Central memory CD4-positive, alpha-beta T cell (primary cell): ENCODE measurements at places on chromosomes 6 and 20.

GRCh38 chr6:12271594-12271993, 18.6 kb upstream of the EDN1 start:
- no peak for DNase-seq

DNA sequence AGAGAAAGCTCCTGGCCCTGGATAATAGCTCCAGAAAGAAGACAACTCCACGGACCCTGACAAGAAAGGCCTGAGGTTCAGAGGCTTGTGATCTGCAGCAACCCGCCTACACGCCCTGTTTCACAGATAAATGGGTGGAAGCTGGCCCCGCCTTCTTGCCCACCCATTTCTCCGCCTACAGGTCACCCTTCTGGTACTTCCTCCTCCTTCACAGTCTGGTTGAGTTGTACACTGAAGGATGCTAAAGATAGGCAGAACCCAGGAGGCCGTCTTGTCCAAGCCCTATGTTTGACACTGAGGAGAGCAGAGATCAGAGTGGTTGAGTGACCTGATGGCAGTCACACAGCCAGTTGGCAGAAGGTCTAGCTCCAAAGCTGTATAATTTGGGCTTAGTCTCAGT, 34.2 kb upstream of the MDGA1 start:
- DNase-seq = peak; percentile 14

- no peak for DNase-seq
These were observed 78.6 kb downstream of the AIG1 start for GRCh38 chr6:143139239-143139784.

- no peak for DNase-seq
These were observed 243.3 kb downstream of the ERMARD start for GRCh38 chr6:169994739-169995138.

DNA sequence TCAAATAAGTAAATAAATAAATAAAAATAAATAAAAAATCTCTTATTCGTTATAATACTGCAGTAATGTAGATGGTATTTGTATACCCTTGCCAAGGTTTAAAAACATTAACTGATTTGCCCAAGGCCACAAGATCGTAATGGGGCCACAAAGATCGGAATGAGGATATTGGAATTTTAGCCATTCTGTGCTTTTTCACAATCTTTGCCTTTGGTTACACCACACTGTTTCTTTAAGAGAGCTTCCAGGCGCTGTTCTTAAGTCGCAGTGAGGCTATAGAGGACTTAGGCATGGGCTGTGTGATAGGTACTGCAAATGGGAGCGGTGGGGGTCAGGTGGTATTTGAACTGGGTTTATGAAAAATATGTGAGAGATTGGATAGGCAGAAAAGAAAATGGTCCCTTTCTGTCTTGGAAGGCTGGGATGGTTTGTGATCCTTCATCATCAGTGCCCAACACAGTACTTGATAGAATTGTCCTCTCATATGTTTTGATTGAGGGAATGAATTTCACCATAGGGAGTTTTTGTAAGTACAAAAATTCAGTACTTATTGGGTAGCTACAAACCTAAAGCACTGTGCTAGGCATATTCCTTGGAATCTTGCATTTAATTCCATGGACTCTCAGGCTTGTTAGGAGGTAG, 1.4 kb downstream of the NUS1 start:
- DNase-seq = no peak

DNA sequence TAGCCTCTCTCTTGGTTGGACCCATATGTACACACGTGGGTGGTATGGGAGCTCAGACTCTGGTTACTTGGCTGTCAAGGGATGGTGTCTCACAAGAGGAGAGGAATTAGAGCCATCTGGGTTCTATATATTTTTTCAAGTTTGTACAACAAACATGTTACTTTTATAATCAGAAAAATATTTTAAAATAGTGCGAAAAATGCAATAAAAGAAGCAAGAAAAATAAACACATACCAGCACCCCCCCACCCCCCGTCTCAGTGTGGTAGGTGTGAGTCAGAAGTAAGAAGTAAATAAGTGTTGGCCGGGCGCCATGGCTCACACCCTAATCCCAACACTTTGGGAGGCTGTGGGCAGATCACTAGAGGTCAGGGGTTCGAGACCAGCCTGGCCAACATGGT, 2.1 kb upstream of the TIAM2 start:
- no peak for DNase-seq

DNA sequence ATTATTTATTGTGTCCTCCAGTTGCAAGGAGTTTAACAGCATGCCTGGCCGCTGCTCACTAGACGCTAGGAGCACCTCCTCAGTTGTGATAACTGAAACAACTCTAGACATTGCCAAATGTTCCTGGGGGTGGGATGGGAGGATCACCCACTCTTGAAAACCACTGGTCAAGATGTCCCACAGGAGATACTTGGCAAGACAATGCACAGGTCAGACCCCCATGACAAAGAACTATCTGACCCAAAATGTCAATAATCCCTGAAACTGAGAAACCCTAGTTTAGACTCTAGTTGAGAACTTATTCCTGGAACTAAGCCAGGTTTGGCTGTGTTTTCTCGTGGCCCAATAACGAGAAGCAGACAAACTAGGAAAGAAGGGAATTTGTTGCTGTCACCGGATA, 9.5 kb upstream of the FKBPL start:
- DNase-seq = no peak

GRCh38 chr20:11227602-11228001, 553.8 kb upstream of the JAG1 start:
- DNase-seq = no peak

DNA sequence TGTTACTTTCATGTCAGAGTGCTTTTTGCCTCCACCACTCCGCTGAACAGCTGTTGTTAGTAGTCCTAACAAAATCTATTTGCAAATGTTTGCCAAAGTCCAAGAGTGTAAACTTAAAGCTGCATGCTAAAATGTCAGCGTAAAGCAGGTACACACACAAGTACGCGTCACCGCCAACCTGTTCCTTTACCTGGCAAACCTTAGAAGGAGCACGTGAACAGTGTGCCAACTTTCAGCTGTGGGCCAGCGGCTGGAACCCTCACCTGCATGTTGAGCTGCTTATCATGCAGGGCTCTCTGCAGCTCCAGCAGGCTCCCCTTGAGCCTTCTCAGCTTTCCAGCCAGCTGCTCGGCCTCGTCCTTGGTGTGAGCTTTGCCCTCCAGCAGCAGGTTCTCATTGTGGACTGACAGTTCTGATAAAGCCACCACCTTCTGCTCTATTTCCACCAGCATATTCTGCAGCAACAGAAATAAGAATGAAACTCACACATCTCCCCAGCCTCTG, 359.3 kb downstream of the SYNE1 start:
- no peak for DNase-seq

- DNase-seq = no peak
These were observed at the start of gene HIVEP1 for GRCh38 chr6:12012038-12012557. Gene HIVEP1, plus strand, starts transcription at chr6:12012312. Its CDS starts 3,317 bp downstream, at chr6:12015629.

DNA sequence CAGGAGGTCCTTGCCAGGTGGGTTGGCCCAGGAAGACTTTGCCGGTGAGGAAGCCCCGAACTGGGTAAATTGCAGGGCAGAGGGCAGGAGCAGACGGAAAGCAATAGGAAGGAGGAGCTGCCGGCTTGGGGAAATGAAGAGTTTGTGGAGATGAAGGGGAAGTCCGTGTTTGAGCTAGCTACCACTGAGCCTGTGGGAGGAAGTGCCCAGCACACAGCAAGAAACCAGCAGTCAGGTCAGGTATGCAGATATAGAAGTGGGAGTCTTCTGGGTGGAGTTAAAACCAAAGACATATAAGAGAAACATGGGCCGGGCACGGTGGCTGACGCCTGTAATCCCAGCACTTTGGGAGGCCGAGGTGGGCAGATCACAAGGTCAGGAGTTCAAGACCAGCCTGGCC, 34.7 kb downstream of the CD24 start:
- no peak for DNase-seq

DNA sequence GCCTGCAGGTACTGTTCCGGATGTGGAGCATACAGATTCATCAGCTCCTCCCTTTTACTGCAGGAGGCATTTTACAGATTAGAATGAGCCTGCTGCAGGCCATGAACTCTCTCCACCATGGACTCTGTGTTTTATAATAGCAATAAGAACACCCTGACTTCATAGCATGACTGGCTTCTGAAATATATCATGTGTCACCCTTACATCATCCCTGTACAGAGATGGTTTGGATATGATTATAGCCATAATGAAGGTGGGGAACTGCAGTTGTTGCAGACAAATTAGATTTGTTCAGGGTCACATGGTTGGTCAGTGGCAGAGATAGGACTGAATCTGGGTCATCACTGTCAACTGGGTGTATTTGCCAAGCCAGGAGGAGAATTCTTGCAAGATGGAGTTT, 100.7 kb downstream of the FOXO3 start:
- DNase-seq = no peak

DNA sequence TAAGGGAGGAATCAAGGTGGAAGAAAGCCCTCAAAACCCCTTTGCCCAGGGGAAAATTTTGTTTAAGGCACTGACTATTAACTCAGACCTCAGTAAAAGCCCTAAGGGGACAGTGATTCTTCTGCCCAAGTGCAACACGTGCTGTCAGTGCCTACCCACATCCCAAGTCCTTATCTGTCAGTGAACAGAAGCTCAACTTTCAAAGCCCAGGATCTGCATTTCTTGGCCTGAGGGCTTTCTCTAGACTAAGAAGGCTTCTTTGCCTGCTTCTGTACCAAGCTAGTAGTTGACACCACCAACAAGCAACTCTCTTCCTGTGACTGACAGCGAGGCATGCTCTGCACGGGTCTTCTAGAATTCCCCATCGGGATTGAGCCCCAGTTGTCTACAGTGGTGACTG, 416.0 kb upstream of the SPTLC3 start:
- DNase-seq = no peak

DNA sequence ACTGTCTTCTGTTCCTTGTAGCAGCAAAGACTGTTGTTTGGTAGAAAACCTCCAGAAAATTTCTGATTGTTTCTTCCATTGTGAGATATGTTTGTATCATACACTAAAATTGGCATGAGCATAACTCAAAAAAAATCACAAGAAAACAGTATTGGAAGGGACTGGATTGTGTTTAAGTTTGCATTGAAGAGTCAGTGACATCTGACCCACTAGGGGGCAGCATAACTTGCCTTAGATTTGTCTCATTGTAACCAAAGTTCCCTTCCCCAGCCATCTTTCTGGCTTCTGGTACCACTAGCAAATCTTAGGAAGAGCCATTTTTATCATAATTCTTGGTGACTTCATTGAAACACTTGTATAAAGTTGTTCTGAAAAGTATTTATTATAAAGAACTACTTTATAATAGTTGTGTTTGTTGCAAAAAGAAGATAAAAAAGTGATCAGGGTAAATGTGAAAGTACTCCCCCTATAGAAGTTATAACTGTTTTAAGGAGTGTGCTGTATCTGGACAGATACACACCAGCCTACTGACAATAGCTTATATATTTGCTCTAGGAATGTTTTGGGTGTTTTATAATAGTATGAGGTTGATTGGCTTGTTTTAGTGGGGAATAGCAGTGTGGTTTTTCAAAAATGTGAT, 7.7 kb downstream of the CSTF1 start:
- DNase-seq = peak; percentile 64

- no peak for DNase-seq
These were observed 319.8 kb upstream of the PLCB4 start for GRCh38 chr20:8749101-8749500.

- DNase-seq = no peak
These were observed 4.1 kb upstream of the C6orf141 start for GRCh38 chr6:49546331-49546730.

GRCh38 chr6:74534465-74535211, 671.2 kb downstream of the COL12A1 start:
- no peak for DNase-seq

DNA sequence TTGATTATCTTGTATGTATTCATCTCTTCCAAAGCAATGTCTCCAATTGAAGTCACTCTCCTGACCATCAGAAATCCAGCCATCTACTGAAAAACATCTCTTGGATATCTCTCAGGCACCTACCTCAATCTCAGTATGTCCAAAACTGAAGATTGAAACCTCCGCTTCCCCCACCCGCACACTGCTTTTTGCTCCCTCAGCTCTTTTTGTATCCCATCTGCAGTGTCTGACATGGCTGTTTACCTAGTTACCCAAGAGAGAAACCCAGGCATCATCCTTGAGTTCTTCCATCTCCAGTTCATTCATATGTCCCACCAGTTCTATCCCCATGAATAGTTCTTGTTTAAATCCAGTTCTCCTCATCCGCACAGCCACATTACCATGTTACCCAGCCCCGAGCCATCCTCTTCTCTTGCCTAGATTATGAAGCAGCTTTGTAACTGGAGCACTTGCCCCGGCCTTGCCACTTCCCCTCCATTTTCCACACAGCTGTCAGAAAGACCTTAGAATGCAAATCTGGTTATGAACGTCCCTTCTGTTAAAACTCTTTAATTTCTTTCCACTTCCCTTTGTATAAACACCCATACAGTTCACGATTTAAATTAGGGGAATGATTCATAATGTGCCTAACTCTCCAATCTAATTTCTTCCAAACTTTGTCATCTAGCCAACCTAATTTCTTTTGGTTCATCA, 40.5 kb upstream of the GCLC start:
- no peak for DNase-seq

DNA sequence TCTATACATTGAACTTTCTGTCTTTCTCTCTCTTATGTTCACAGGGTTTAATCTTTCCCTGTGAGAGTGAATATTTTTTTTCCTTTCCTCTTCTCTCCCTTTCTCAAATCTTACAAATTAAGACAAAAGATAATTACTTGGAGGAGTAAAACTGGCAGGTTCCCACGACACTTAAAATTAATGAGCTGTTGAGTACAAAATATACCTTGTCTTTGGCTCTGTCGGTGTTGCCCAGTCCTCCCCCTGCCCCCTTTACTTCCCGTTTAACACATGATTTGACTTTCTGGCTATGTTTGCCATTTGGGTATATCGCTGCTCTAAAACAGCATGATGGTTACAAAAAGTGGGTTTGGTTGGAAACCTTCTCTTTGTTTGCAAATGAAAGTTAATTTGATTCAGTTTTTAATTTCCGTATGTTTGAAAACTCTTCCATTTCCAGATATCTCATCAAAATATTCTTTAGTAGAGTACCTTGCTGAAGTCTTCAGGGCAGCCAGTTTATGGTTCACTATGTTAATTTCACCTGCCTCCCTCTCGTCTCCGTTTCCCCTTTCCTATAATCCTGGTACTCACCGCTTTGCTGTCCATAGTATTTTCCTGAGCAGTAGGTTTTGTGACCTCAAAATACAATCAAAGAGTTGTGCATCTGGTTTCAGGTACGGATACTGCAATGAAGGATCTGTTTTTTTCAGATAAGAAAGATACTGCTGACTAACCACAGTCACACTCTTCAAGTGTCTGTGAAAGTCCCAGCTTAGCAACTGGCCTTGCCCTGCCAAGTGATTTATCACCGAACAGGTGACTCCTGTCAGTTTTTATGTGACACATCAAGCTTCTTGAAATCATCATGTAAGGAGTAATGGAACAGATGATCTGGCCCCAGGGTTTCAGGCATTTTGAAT, 181.2 kb downstream of the DTNBP1 start:
- no peak for DNase-seq
